ENCODE measurements at places on chromosomes 1 and 21.

DNA sequence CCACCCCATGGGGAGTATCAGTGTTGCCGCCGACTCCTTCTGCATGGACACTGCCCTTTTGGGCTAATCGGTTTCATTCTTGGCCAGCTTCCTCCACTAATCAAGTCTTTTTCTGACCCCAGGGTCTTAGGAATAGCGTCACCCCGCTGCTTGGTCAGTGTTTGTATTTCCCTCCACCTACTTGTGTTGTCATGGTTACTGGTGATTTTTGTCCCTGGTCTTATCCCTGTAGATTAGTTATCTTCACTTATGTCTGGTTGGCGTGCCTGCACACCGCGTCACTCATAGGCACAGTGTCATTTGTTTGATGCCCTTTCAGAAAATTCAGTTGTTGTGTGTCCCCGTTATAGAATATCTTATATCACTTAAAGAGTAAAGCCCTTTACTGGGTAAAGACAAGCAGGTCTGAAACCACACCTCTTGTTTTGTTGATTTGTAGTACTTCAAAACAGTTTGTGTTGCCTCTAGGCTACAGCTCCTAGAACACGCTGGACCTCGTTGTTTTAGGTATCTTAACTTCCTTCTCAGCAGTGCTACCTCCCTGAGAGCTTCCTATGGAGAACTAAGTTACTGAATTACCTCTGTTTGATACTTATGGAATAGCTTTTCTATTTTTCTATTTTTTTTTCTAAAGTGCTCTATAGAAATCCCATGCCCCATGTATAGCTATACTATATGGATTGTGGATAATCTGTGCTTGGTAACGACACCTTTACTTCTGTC, 868 bp downstream of the PPP1R12B start:
- H3K4me3 ChIP-seq: peak overlapping the region; percentile 79
- DNase-seq: peak; percentile 36
- no peaks in the 10 kb centered on the region for H3K27me3 ChIP-seq

- no peak overlapping the region for H3K27ac ChIP-seq
- no peaks in the 10 kb centered on the region for H3K36me3 ChIP-seq
- H3K4me3 ChIP-seq: no peak overlapping the region
- DNase-seq: no peak
- H3K27me3 ChIP-seq: no peaks in the 10 kb centered on the region
Measured at GRCh38 chr1:152442765-152443164, 28.7 kb upstream of the CRNN start.

DNA sequence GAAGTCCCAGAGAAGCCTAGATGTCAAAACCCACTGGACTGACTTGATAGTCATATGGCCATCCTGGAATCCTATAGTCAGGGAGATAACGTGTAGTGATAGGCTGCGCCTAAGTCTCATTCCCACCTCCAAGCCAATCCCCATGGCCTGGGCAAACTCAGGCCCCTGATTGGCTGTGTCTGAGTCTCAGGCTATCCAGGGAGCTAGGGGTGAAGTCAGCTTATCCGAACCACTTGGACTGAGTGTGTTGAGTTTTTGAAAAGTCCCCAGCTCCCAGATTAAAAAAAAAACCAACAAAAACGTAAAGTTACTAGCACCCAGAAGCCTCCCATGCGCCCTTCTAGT, 51.6 kb downstream of the PIK3CD start:
- H3K27me3 ChIP-seq: no peaks in the 10 kb centered on the region
- no peak for DNase-seq
- no peak overlapping the region for H3K4me3 ChIP-seq
- H3K27ac ChIP-seq: no peak overlapping the region
- no peaks in the 10 kb centered on the region for H3K36me3 ChIP-seq

DNA sequence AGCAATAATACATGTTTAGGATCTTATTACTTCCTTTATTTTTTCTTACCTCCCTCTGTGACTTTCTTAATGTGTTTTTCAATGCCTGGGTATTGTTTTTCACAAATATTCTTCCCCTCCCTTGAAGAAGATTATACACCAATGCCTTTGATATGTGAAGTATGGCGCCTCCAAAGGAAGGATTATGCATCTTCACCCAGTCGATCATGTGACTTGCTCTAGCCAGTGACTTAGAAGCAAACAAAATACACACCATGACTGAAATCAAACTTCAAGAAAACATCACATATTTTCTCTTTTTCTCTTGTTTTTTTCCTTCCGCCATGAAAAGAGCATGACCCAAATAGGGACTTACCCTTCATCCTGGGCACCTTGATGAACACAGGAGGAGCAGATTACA, 297.1 kb downstream of the NCAM2 start:
- H3K27ac ChIP-seq: no peak overlapping the region
- no peaks in the 10 kb centered on the region for H3K27me3 ChIP-seq
- H3K4me3 ChIP-seq: no peak overlapping the region
- H3K4me1 ChIP-seq: no peaks in the 10 kb centered on the region

GRCh38 chr1:236122176-236122575, 20.2 kb upstream of the GPR137B start:
- DNase-seq: no peak
- no peaks in the 10 kb centered on the region for H3K27me3 ChIP-seq
- no peaks in the 10 kb centered on the region for H3K36me3 ChIP-seq
- H3K27ac ChIP-seq: no peak overlapping the region
